Skeletal muscle cell (primary cell): ENCODE measurements at places on chromosomes 2 and 18.

- no peak for DNase-seq
Observed at GRCh38 chr2:54609647-54610046, 113.8 kb upstream of the EML6 start.

GRCh38 chr2:50097148-50097547 lies 934.8 kb downstream of the NRXN1 start:
- no peak for DNase-seq

GRCh38 chr2:134717286-134718022 lies 1.3 kb downstream of the TMEM163 start:
- no peak for DNase-seq

DNA sequence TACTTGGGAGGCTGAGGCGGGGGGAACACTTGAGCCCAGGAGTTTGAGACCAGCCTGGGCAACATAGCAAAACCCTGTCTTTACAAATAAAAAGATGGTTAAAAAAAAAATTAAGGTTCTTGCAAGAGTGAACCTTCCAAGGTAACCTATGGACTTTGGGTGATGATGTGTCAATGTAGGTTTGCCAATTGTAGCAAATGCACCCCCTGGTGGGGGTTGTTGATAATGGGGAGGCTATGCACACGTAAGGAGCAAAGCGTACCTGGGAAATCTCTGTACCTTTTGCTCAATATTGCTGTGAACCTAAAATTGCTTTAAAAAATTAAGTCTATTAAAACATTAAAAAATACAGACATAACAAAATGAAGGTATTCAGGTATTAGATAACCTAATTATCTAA lies 70.4 kb downstream of the CWC22 start:
- DNase-seq, result no peak

GRCh38 chr2:128145651-128146050 lies 54.7 kb downstream of the UGGT1 start:
- DNase-seq, result no peak

DNA sequence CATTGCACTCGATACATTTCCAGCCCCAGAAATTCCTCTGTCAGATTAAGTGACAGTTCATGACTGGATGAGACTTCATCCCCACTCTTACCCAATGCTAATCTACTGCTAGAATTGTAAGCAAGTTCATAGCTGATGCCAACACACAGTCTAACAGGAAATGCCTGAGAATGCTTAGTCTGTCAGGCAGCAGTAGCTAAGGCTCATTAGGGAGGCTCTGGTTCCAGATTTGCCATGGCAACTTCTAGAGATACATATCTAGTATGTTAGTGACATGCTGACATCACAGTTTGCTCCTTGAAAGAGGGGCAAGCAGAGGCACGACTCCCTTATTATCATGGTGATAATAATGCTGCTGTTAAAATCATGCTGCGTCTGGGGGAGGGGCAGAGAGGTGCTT lies 198.4 kb downstream of the RBM43 start:
- no peak for DNase-seq

DNA sequence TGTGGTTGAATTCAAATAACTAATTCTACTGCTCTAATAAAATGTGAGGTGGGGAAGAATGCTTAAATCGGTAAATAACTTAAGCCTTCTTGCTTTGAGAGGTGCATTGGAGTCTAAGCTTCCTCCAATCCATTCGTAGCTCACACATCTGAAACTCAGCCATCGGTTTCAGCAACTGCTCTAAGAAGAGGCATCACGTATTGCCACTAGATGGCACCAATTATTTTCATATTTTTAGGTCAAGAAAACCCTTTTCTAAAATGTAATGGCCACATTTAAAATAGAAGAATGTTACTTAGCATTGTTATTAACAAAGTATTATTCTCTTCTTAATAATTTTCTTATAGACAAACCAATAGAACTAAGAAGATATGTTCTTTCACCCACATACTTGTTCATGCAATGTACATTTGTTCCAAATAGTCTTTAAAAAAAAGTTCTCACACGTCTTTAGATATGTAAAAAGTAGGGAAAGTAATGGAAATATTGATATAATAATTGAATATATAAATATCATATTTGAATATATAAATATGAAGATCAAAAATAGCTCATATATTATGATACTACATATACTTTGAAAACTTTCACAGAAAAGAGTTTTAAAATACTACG lies 229.8 kb downstream of the CCDC178 start:
- no peak for DNase-seq

GRCh38 chr18:33914399-33914798 lies 310.3 kb downstream of the NOL4 start:
- DNase-seq, result no peak

GRCh38 chr2:54613794-54614257 lies 109.6 kb upstream of the EML6 start:
- no peak for DNase-seq

GRCh38 chr2:30456106-30456505 lies 9.1 kb downstream of the LCLAT1 start:
- DNase-seq, result no peak

DNA sequence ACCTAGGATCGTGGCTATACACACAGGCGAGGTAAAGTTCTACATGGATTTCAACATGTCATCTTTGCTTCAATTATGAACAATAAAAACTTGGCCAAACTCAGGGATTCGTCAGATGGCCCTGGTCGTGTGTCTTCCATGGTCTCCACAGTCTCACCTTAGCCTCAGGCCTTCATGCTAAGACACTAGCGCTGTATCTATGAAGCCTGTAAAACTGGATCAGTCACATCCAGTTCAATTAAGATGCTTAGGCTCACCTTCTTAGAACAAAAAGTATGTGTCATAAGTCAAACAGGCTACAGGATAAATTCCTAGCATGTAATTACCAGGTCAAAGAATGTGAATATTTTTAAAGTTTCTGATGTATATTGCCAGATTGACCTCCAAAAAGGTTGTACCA lies 113.7 kb upstream of the NRP2 start:
- no peak for DNase-seq

GRCh38 chr2:209805351-209805750 lies 33.7 kb downstream of the UNC80 start:
- no peak for DNase-seq

GRCh38 chr18:61459896-61460648 lies 126.8 kb downstream of the CDH20 start:
- no peak for DNase-seq

DNA sequence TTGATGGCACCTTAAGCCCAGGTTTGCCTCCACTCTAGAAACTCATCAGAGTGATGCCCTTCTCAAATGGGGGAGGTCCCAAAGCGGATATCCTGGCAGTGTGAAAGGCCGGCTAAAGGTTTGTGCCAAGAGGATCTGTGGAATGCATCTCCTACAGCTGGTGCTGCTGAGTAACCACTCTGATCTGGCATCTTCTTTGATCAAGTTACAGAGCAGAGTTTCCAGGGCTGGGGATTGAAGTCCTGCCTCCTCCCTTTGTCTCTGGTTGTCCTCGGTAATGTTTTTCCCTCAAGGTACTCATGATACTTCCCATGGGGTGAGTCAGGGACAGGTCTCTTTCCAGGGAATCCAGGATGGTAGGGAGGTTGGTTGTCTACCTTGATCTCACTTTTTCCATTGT lies 24.6 kb downstream of the PRKRA start:
- no peak for DNase-seq

GRCh38 chr2:233422050-233422639 lies 67.9 kb downstream of the DGKD start:
- DNase-seq, result no peak

DNA sequence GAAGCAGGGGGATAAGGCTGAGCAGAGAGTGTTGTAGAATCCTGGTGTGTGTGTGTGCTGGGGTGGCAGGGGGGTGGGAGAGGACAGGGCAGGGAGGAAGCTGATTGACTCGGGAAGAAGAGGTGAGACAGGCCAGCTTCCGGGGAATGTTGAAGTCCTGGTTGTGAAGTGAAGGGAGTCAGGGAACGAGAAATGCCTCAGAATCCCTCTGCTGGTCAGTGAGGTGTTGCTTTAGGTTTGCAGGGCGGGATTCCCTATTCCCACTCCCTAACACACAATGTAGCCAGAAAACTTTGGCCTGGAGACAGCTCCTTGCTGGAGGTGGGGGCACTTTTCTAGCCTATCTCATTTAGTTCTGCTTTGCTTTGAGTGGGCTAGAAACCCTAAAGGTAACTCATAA lies 265.1 kb downstream of the HAUS1 start:
- DNase-seq, result no peak

- no peak for DNase-seq
Observed at GRCh38 chr18:43170586-43170985, 55.1 kb upstream of the RIT2 start.

DNA sequence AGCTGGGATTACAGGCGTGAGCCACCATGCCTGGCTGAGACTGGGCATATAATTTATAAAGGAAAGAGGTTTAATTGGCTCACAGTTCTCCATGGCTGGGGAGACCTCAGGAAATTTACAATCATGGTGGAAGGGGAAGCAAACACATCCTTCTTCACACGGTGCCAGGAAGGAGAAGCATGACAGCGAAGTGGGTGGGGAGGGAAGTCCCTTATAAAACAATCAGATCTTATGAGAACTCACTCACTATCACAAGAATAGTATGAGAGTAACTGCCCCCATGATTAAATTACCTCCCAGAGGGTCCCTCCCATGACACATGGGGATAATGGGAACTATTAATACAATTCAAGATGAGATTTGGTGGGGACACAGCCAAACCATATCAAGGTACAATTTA lies 7.8 kb upstream of the LCLAT1 start:
- DNase-seq, result no peak

GRCh38 chr18:7626175-7626921 lies 59.2 kb downstream of the PTPRM start:
- DNase-seq, result no peak

GRCh38 chr2:149400997-149401396 lies 70.6 kb downstream of the LYPD6 start:
- DNase-seq, result peak; percentile 15

DNA sequence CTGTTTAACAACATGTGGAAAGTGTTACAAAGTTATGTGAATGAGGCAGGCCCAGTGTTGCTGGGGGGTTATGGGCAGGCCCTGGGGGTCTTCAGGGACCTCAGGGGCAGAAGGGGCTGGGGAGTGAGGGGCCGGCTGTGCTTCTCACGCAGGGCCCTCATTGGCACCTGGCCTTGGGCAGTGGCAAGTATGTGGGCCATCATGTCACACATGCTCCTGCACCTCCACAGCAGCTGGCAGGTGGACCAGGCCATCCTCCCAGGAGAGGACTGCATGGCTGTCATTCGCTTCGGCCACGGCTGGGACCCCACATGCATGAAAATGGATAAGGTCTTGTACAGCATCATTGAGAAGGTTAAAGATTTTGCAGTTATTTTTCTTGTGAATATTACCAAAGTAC lies 47.4 kb downstream of the ZNF385B start:
- no peak for DNase-seq

- peak; percentile 13 for DNase-seq
Observed at GRCh38 chr2:50401772-50402653, 629.9 kb downstream of the NRXN1 start.

GRCh38 chr2:48860380-48860779 lies 104.9 kb upstream of the LHCGR start:
- no peak for DNase-seq

GRCh38 chr2:41932241-41933045 lies 115.4 kb upstream of the PKDCC start:
- DNase-seq, result peak; percentile 99

GRCh38 chr2:217935901-217936684 lies 66.7 kb downstream of the TNS1 start:
- DNase-seq, result no peak

DNA sequence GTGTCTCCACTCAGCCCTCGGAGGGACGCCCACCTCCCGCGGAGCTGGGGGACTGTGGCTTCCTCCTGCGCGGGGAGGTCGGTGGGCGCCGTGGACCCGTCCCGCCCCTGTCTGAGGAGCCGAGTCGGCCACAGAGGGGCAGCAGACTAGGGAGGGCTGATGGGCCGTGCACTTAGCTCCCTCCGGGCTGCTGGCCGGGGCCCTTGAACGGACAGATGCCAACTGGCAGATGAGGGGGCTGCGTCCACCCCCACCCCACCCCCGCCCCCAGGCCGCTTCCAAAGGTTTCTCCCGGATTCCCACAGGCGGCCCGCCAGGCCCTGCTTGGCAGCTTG lies 10.4 kb upstream of the UBE2F start:
- no peak for DNase-seq

- no peak for DNase-seq
Observed at GRCh38 chr2:62297624-62298010, 101.7 kb downstream of the B3GNT2 start.

DNA sequence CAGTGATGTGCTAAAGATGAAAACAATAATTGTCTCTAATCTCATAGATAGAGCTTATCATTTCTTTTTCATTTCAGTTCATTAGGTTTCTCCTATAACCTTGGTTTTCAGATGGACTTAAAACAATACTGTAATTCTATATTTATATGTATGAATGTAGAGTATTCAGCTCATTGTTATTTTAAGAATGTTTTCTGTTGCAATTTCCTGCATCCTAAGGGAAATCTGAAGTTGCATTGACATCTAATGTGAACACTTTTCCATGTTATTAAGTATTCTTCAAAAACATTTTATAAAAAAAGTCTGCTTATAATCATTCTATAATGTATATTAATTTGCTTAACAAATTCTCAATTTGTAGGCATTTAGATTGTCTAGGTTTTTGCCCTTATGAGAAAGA lies 288.9 kb downstream of the XIRP2 start:
- no peak for DNase-seq

DNA sequence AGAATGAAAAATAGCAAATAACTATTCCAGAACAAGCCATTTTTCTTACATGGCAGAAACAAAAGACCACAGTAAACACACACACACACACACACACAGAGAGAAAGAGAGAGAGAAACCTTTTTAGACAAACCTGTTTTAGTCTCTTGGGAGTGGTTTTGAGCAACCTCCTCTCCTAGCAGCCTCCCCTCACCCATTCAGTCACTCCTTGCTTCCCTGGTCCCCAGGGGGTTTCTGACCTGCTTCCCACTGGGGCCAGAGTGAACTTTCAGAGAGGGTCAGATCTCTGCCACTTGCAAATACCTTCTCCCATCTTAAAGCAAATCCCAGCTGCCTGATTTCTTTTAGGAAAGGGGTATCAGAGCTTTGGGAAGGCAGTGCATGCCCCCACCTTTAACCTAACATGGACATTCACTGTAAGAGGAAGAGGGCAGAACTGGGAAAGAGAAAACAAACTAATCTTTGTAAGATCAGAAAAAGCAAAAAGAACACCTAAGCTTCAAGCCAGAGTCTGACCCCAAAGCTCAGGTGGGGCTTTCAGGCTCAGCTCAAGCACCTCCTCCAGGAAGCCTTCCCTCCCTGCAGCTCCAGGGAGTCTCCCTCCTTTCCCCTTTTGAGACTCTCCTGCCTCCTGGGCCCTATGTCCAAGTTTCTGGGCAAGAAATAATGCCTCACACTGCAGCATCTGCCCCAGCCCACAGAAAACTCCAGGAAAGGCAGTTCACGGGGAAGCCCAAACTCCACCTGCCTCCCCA lies 2.7 kb downstream of the SDC1 start:
- DNase-seq, result no peak

GRCh38 chr2:1238598-1239138 lies 174.6 kb upstream of the TPO start:
- no peak for DNase-seq

GRCh38 chr2:24724111-24724775 lies 68.9 kb downstream of the PTRHD1 start:
- no peak for DNase-seq
